ENCODE measurements at places on chromosomes 1 and 21.

GRCh38 chr21:38838598-38839327, 33.0 kb downstream of the ETS2 start:
- DNase-seq, result no peak

DNA sequence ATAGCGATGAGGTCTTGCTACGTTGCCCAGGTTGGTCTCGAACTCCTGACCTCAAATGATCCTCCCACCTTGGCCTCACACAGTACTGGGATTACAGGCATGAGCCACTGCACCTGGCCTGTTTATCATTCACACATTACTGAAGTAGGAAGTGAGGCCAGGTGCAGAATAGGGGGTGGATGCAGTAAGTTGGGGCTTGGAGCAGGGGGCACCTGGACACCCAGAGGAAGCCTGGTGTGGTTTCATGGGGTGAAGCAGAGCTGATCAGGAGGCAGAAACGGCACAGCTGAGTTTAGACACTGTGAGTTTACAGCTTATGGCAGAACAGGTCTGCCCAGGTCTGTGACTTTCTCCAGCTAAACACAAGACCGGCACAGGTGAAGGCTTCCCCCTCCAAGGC, 4.9 kb downstream of the CDA start:
- DNase-seq, result no peak

- DNase-seq, result no peak
These were observed 494.2 kb downstream of the NEGR1 start for GRCh38 chr1:71788113-71788512.

- DNase-seq, result peak; percentile 62
These were observed 30.6 kb upstream of the NEK7 start for GRCh38 chr1:198125995-198126735.

DNA sequence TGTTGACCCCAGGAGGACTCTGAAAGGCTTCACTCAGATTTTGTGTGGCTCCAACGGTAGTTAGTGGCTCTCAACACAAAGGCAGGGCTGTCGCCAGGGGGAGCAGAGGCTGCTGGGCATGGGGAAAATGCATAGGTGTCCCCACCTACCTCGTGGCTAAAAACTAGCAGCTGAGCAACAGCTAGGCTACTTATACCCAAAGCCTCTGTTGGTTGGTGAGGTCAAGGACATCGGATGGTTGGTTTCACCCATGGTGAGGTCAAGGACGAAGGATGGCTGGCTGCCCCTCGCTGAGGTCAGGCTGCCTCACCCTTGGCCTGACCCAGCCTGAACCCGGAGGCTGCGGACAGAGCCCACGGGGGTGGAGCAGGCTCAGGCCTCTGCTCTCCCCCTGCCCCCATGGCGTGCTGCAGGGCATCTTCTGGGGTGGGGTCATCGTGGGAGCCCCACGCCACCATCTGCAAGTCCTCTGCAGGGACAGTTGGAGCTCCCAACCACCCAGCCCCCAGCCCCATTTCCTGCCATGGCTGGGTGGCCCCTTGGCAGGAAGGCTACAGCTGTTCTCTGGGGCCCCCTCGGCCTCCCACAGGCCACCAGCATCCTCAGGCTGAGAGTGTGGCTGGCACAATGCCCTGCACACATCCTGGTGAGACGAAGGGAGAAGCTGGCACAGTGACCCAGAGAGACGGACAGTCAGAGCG, 8.5 kb upstream of the GNB1 start:
- DNase-seq, result no peak

DNA sequence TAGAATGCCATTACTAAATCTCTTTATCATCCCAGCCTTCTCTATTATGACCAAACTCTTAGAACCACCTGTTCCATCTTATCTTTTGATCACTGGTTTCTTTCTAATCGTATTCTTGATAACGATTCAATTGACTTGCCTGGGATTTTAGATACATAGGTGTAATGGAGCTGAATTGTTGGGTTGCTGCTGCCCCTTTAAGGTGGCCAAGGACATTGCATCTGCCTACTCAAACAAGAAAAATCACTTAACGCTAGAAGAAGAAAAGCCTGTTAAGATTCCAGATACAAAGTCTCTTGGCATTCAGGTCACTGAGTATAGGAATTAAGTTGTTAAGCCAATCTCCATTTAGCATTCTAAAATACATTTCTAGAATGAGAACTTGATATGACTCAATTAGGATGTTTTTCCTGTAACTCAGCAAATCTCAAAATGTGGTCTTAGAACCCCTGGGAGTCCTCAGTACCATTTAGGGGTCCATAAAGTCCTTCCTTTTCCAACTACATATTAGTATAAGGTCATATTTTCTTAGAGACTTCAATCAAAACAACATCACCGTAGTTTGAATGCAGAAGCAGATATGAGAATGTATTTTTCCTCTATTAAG, 12.4 kb downstream of the NEXN start:
- DNase-seq, result peak; percentile 66

DNA sequence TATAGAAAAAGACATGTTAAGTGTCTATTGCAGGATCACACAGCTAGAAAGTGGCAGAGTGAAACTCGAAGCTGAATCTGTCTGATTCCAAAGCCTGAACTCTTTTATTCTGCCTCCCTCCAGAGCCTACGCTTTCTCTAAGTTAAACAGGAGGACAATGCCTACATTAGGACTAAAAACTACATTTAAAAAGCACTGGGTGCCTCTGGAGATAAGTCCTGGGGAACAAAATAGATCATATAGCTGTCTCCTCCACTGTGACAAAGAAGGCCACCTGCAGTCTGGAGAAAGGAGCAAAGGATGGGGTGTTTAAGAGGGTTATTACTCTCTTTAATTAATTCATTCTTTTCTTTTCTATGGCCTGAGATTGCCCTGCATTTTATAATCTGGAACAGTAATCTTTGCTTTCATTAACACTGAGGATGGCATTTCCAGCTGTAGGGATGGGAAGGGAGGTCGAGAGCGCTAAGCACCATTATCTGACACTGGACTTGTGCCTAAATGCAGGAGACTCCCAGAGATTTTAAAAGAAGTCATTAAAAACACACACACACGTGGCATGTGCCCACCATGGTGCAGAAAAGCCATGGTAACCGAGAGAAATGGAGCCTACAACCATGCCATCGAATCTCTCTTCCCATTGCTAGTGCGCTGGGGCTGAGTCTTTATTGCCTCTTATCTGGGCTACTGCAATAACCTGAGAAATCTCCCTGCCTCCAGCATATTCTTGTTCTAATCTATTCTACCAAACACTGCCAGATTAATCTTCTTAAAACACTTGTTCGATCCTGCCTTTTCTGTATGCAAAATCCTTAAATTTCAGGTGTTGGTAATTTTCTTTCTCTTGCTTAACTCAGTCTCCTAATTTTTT, 92.2 kb downstream of the PLXNA2 start:
- DNase-seq, result no peak

DNA sequence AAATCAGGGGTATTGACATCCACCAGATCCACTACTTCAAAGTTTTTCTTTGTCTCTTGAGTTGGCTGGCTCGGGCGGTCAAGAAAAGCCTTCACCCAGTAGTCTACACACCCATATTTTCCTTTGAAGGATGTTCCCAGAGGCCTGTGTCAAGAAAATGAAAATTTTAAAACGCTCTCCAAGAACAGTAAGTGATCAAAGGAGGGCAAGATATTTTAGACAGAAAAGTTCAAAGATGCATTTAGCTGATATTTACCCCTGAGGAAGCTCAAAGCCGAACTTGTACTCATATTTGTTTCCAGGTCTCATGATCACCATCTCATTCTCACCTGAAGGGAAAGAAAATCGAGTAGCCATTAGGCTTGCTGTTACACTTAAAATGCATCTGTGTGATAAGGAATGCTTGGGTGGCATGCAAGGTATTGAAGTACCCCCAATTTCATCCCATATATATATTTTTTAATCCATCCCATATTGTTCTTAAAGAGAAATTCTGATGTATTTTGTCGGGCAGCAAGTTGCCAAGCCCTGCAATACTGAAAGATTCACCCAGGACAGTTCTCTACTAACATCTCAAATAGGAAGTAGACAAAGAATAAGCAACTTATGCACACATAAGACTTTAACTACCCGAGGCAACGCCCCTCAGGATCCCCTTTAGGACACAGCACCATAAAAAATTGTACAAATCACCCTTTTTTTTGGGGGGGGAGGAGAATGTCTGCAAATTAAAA, 1.1 kb downstream of the TXNIP start:
- DNase-seq, result no peak

DNA sequence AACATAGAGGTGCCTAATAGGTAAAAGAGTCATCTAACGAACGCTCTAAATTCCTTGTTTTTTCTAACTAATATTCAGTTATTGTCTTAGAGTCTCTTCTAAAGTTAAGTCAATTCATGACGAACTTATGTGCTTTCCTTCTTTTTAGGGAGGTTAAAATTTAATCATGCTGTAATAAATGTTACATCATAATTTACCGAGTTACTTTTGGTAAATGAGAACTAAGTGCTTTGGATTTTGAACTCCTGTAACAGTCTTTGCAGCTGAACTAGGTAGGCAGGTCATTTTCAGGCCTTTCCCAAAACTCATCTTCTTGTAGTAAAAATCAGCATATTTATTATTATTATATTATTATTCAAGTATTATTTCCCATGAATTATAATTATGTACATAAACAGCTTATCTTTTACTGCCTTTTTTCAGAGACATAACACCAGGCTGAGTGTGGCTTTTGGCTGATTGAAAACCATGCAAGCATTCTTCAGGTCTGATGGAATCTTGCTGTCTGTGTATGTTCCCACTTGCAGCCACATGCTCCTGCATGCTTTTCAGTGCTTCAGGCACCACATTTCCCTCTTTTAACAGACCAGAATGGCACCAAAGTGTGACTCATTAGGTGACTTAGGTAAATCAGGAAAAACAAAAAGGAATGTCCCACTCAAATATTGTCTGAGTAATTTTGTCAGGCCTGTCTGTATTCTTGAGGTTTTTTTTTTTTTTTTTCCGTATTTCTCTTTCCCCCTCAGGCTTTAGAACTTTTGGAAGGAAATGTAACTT, 81.0 kb upstream of the CD55 start:
- peak; percentile 67 for DNase-seq

DNA sequence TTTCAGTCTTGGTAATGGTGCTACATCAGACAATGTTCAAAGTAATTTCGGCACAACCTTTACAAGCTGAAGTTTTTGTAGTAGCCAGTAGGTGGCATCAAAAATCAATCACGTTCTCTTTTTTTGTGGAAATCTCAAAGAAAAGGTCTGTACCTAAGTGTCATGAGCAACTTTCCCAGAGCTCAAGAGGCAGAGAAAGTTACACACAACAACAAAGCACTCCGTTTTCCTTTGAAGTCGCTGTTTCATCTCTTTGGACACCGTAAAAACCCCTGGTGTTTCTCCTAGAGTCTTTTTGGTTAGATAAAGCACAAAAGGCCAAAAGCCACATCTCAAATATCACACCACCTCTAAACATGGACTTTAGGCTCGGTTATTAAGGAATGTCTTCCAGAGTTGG, 131.6 kb downstream of the LHX8 start:
- peak; percentile 73 for DNase-seq

GRCh38 chr1:58287894-58288623, 258.5 kb downstream of the OMA1 start:
- no peak for DNase-seq

DNA sequence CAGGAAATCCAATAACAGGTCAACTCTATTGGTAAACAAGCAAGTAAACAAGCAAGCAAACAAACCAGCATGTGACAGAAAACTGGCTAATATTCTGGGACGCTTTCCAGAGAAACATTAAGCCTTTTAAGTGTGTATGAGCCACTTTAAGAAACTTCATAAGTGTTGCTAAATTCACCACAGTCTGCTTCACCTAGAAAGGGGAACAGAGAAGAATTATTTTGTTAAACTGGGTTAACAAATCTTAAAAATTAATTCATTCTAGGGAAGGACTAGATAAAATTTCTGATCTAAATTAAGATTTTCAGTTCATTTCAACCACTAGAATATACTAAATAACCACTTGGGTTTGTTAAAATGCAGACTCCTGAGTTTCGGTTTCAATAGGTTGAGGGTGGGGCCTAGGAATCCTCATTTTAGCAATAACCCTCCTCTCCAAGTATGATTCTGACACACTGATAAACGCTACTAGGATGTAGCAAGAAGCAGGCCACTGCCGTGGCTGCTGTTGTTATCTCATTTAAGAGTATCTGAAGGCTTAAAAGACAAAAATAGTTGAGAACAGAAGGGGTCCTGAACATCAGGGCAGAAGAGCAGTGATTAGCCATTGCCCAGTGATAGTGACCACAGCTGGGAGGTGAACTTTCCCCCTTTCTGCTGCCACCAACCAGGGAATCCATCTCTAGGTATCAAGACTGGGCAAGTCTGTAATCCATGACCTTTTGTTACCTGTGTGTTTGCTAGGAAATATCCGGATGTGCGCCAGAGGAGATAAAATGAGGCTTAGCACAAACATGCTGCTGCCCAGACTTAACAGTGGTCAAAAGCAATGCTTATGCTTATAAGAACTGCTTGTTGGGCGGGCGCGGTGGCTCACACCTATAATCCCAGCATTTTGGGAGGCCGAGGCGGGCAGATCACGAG, 11.2 kb downstream of the CREG1 start:
- DNase-seq, result no peak

- DNase-seq, result no peak
These were observed 76.5 kb downstream of the S1PR1 start for GRCh38 chr1:101313356-101313755.

DNA sequence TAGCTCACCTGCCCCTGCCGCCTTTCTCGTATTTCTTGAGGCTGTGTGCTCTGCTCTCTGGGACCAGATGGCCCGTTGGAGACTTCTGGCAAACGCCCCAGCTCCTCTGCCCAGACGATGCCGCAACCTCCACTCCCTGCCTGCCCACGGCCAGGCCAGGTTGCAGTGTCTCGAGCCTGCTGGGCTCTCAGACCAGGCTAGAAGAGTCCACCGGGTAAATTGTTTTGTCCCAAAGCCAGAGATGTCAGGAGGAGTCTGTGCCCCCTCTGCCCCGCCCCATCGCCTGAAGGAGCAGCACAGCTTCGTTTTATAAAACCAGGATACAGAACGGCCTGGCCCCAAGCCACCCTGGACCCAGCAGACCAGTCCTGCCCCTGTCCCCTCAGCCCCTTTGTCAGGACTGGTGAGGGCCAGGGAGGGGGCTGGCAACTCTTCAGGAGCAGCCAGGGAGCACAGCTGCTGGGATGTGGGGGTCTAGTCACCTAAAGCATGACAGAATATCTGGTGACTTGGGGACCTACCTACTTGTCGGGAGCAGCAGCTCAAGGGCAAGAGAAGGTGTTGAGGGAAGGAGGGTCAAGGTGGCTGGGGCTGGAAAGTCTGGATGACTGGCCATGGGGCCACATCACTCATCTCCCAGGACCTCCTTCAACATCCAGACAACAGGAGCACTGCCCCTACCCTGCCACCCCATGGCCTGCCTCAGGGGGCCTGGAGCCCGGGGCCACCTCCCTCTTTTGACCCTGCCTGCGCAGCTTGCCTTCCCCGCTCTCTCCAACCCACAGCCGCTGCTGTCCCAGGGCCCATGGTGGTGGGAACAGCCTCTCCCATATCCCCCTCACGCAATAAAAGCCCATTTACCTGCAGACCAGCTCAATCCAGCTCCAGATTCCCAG, 33.9 kb upstream of the LBR start:
- DNase-seq, result no peak
